ENCODE measurements at places on chromosomes 11 and 22. TPM values are rescaled to one million over a fixed set of nuclear protein-coding genes. Genes with fewer than 3 reads are reported as not detected.

DNA sequence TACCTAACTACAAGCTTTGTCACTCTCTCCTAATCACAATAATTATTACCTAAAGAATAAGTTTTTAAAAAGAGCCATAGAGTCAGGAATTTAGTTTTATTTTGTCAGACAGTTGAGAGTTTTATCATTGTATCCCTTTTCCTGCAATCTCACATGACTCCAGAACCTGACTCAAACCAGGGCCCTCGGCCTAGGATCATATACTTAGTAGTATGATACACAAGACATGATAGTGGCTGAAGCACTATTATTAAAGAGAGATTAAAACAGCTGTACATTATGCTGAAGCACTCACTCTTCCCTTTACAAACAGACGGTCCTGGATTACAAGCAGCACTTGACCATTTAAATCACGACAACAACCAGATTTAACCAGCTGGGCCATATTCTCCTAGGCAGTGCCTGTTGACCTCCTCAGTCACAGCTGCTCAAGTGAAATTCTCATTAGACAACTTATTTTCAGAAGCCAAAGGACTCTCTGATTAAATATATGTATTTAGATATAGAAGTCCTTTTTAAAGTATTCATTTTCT, 44.0 kb downstream of the SOX6 start:
- no peak overlapping the region for H3K4me3 ChIP-seq
- H3K36me3 ChIP-seq, result no peaks in the 10 kb centered on the region
- DNase-seq, result no peak
- no peaks in the 10 kb centered on the region for H3K27me3 ChIP-seq
- H3K27ac ChIP-seq, result no peak overlapping the region
- H3K4me1 ChIP-seq, result no peaks in the 10 kb centered on the region

- H3K36me3 ChIP-seq, result no peaks in the 10 kb centered on the region
- no peak overlapping the region for H3K4me3 ChIP-seq
- H3K27ac ChIP-seq, result no peak overlapping the region
- DNase-seq, result no peak
These were observed 5.2 kb upstream of the PES1 start for GRCh38 chr22:30596886-30597285.

Gene CRYBB3
- total RNA-seq, result not detected

Gene FGF19
- total RNA-seq, result not detected

Gene MB
- total RNA-seq, result 0.64 TPM

GRCh38 chr11:70505761-70506657, 107.7 kb downstream of the CTTN start:
- H3K27me3 ChIP-seq, result no peaks in the 10 kb centered on the region
- H3K27ac ChIP-seq, result no peak overlapping the region
- H3K4me1 ChIP-seq, result no peaks in the 10 kb centered on the region
- no peaks in the 10 kb centered on the region for H3K36me3 ChIP-seq

Measured in spleen (tissue), 13 donors.